ENCODE measurements at places on chromosomes 7 and 10.

GRCh38 chr10:663831-664251 is 25.6 kb downstream of the DIP2C start:
- DNase-seq = no peak

DNA sequence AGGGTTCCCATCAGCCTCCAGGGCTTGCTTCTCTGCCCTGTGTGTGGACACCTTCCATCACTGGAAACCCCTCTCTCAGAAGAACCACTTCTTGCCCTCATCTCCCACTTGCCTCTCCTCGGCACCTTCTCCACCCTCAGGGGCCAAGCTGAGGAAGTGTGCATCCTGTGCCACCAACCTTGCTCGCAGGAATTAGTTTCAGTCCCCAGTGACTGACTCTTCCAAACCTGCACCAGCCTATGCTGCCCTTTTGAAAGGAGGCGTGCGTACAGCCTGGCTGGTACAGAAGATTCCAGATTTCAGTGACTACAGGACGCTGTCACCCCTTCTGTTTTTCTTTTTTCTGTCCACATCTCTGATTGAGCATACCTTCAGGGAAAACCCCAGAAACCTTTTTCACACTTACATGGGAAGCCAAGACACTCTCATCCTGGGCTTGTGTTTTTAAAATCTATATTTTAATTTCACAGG is 67.1 kb downstream of the IKZF1 start:
- no peak for DNase-seq

DNA sequence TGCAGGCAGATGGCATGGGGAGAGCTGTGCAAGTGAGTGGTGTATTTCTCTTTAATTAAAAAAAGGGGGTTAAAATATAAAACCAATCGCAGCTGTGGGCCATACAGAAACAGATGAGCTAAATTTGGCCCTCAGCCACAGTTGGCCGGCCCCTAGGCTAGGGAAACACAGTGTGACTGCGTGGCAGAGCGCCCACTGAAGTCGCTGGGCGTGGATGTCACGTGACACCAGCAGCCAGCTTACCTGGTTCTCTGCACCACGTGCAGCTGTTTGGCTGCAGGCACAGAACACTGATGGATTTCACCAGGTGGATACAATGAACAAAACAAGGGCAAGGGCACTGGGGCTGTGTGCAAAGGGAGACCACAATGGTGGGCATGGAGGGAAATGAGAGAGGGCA is 119.3 kb upstream of the ZNF746 start:
- no peak for DNase-seq

- DNase-seq = no peak
Measured at GRCh38 chr10:7372504-7372903, 38.3 kb downstream of the SFMBT2 start.

- DNase-seq = no peak
Measured at GRCh38 chr7:12328888-12329770, 74.5 kb downstream of the VWDE start.

DNA sequence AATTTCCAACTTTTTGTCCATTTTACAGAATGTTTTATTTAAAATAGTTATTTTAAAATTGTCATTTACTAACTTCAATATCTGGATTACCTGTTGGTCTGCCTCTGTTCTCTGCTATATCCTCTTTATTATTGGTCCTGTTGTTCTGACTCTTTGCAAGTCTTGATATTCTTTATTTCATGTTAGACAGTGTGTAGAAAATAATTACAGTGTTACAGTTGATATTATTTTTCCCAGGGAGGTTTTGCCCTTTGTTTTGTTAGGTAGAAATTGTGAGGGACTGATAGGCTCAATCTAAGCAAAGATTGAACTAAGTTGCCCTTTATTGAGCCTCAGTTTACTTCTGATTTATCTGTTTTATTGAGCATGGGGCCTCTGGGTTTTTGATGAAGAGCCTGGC is 49.4 kb upstream of the CADPS2 start:
- no peak for DNase-seq
